ENCODE measurements at places on chromosomes 3 and 15.

DNA sequence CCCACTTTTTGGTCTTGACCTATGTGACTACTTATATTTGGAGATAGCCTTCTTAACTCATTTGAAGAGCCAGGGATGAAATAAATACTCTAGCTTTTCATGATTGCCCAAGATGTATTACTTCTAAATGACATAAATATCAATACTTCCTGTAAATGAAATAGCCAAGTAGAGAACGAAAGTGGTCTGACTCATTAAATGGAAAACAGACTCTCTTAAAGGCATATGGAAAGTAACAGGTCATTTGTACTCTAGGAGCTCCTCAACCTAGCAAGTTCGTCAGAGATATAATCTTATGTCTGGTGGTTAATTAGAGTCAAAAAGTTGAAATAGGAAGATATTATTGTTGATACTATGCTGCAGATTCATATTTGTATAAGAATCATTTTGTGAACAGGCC is 1105.4 kb downstream of the TUSC7 start:
- DNase-seq: no peak

GRCh38 chr3:59803268-59803667 is 753.4 kb upstream of the CFAP20DC start:
- no peak for DNase-seq

GRCh38 chr3:131329774-131330173 is 51.8 kb upstream of the NUDT16 start:
- DNase-seq: no peak

GRCh38 chr3:7800006-7800780 is 701.4 kb upstream of the LMCD1 start:
- DNase-seq: no peak

GRCh38 chr3:107650788-107651187 is 128.0 kb downstream of the BBX start:
- DNase-seq: no peak

DNA sequence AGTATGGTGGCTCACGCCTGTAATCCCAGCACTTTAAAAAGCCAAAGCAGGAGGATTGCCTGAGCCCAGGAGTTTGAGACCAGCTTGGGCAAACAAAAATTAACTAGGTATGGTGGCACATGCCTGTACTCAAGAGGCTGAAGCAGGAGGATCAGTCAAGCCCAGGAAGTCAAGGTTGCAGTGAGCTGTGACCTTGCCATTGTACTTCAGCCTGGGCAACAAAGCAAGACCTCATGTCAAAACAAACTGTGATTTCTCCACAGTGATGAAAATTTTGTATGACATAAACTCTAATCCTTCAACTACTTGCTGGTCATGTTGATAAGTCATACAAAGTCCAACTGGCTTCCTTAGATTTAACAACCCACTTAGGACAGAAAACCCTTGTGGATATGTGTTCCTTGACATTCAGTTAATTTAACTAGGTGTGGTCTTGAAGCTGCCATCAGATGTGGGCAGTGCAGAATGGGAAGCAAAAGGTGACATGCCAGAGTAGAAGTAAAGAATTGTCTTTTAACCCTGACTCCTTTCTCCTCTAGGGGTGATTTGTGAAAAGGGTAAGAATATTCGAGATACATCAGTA is 263.3 kb downstream of the PTPRG start:
- DNase-seq: no peak

DNA sequence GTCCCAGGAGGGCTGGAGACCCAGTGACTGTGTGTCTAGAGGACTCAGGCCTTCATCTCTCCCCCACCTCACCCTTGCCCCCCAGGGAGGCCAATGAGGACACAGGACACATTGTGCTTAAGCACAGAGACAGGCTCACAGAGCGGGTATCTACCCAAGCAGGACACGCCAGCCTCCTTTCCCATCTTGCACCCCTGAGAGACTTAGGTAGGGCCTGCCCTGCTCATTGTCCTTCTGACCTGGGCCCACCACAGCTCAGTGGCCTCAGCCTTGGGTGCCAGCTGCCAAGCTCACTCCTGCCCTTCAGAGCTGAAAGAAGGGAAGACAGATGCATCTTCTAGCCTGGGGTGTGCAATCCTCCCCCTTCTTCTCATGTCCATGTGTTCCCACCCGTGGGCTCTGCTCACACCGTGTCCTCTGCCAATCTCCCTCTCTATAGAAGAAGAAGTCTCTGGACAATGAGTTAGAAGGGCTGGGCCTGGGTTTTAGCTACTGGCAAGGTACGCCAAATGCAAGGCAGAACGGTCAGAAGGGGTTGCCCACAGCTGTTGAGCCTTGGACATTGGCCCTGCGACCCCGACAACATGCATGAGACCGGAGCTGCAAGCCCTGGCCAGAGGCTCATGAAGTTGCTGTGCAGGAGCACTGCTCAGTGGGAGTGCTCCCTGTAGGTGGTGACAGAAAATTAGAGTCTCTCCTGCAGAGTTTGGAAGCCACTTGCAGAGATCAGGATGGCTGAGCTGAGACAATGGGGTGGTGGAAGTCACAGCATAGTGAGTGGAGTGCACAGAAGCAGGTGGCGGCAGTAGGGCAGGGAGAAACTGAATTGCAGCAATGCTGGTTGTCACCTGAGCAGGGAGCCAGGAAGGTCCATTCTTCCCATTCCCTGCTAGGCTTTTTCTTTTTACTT is 32.8 kb downstream of the ACSBG1 start:
- no peak for DNase-seq

DNA sequence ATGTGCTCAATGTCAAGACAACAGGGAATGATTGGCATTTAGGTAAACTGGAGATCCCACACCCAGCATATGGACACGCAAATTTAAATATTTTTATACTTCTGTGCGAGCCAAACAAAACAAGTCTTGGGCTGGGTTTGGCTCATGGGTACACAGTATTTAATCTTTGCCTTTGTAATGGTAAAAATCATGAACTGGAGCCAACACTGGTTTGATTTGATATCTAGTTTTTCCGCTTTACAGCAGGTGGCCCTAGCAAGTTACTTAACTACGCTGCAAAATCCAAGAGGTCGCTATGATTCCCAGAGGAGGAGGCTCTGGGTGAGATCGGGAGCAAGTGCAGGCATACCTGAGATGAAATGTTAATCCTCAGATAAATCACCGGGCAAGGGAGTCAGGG is 207.9 kb upstream of the SATB1 start:
- no peak for DNase-seq

GRCh38 chr3:177401375-177401774 is 204.1 kb upstream of the TBL1XR1 start:
- DNase-seq: no peak

- peak; percentile 63 for DNase-seq
Observed at GRCh38 chr3:44021651-44022594, 219.8 kb upstream of the TOPAZ1 start.

- no peak for DNase-seq
Observed at GRCh38 chr15:100216182-100216581, 125.6 kb downstream of the ADAMTS17 start.

DNA sequence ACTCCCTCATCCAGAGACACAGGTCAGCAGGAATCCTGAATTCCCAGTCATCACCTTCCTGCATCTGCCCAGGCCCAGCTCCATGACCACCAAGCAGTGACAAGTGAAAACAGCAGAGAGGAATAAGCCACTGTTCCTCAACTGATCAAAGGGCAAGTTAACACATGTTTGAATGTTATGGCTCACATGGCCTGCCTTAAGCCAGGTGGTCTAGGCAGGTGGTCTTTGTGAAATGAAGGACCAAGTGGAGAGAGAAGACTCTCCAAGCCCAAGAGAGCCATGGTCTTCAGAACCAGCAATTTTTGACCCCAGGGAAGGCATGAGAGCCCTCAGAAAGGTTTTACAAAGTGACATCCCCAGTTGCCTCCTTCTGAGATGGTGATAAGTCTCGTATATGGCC is 161.8 kb downstream of the EPHB1 start:
- DNase-seq: no peak

DNA sequence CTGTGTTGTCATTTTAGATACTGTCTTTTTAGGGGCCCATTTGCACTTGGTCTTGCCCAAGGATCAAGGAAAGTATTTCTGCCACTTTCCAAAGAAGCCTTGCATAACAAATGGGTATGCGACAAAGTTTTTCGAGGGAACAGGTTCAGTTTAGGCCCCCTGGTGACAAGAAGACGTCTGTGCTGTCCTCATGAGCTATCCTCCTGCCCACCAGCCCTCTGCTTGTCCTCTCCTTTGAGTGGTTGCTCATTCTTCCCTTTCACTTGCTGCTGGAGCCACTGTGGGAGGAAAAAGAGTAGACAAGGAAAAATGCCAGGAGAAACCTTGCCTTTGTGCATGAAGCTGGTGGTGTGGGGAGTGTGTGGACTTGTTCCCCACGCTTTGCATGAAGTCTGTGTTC is 171.9 kb downstream of the CACNA2D3 start:
- DNase-seq: no peak

DNA sequence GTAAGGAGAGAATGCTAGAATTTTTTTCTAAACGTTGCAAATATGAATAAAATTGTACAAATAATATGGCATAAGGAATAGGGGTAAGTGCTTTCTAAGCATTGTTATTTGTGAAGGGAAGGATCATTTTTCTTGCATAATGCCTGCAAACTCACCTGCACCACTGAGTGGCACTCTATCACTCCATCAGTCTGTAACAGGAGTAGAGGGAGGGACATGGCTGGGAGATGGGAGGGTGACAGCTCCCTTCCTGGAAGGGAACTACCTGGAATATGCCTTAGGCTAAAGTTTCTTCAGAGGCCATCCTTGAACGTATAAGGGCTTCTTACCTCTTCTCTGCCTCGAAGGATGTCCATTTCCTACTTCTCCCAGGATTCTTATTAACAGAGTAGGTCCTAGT is 3.0 kb downstream of the NAALADL2 start:
- no peak for DNase-seq

- no peak for DNase-seq
Observed at GRCh38 chr3:133531981-133532380, 41.5 kb upstream of the CDV3 start.

GRCh38 chr3:14299767-14300166 is 102.6 kb upstream of the SLC6A6 start:
- no peak for DNase-seq

DNA sequence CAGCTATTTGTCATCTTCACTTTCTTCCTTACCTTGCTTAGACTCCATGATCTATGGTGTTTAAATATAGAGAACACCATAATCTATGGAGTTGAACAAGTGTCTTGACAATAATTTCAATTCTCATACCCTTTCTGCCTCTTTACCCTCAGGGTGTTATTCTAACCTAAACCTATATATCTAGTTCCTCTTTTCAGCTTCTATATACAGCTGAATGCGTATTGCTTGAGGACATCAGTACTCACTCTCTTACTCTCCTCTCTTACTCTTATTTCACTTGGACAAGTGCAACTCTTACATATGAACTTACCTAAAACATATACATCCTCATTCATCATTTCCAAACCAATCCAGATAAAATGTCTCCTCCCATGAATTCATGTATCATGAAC is 187.1 kb downstream of the RAP2B start:
- DNase-seq: no peak

GRCh38 chr3:47452453-47453215 is 23.1 kb downstream of the SCAP start:
- DNase-seq: no peak

DNA sequence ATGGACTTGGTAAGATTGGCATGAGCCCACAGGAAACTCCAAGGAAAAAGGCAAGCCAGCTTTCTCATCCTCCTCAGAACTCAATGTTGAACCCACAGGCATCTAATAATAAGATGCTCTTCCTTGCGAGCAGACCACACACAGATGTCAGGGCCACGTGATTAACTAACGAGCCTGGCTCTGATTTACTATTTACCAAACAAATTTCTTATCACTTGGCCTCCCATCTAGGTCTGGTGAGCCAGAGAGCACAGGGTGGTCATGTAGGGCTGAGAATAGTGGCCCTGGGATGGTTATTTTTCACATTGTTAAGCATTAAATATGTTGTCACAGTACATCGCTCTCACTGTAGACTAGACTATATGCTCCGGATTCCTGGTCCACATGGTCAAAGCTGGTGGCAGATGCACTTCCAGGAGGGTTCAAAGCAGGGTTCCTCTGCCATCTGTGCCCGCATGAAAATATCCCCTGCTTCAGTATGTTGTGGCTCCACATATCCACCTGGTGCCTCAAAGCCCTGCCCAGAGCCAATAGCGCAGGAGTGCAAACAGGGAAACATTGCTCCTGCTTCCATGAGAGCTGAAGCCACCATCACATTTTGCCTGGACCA is 472.5 kb upstream of the WNT5A start:
- DNase-seq: no peak

DNA sequence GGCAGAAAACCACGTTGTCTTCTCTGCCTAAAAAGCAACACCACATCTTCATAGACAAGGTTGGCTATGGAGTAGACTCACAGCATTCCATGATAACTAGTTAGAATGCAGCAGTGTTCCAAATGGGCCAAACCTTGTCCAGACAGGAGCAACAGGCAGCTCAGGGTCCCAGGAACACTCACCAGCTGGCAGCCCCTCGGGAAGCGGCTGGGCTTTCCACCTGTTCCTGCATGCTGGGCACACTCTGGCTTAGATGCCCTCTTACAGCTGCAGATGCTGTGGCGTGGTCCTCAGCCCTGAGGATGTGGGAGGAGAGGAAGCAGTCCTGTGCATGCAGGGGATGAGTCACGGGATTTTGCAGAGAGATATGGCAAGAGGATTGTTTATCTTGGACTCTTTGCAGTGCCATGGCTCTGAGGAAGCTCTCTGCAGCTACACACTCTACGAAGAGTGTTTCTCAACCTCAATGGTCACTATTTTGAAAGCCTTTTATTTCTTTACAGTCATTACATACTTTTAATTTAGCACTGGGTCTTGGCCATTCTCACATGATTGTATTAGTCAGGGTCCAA is 11.3 kb downstream of the NRROS start:
- DNase-seq: no peak

All from right kidney (tissue), 9 donors.